ENCODE measurements at places on chromosomes 7 and 10.

DNA sequence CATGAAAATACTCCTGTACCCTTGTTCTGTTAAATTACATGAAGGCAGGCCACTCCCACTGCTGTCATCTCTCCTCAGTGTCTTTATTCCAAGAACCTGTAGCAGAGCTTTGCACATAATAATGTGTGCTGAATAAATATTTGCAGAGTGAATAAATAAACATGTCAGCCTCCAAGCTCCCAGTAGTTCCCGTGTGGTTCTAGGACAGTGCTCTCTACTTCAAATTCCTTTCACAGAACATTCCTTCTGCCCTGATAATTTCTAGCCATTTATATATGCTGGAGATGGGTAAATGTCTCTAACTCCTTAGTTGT lies 20.3 kb upstream of the HYAL4 start:
- no peak for ATAC-seq

- ATAC-seq = no peak
These were observed 17.2 kb upstream of the MXI1 start for GRCh38 chr10:110190170-110190569.

DNA sequence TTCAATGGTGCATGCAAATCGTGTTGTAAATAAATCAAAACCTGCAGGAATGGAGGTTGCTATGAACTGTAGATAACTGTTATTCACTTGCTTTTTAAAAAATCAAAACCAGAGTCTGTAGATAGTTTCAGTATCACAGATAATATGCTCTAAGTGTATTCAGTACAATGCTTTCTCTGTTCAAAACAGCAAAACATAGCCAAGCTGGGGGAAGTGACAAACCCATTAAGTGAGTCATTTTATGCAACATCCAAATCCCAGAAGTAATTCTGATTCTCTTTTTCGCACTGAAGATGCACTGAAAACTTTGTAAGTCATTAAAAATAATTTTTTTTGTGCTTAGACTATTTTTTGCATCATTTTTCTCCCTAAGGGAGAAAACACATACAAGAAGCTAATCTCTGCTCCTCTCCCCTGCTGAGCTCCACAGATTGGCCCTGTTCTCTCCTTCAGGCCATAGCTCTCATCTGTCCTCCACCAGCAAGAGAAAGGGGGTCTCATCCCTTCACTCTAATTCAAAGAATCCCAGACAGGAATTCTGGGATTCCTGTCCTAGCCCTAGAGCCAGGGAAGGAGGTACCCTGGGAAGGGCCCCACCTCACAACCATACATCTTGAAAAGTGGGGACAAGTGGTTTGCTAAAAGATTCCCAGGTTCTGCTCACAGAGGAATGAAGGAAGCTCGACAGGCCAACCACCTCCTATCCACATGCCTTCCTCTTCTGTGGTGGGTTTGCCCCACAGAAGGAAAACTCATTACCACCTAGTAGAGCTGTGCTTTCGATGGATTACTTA lies 4.9 kb downstream of the PRTFDC1 start:
- peak; percentile 68 for ATAC-seq

- ATAC-seq = no peak
These were observed 109.6 kb downstream of the ACTR3B start for GRCh38 chr7:152869041-152869676.

DNA sequence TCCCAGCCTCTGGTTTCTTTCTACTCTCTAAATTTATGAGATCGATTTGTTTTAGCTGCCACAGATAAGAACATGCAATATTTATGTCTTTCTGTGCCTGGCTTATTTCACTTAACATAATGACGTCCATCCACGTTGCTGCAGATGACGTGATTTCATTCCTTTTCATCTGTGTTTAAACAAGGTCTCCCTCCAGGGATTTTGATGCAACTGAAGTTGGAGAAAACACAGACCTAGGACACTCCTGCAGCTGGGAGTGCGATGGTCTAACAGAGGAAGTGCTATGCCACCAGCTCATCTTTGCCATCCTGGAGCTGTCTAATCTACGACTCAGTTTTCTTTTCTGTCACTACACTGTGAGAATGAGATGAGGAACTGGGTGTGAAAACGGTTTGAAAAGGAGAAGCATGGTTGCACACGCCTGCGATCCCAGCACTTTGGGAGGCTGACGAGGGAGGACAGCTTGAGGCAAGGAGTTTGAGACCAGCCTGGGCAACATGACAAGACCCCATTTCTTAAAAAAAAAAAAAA lies 1.5 kb upstream of the KCTD7 start:
- no peak for ATAC-seq

GRCh38 chr7:155860461-155860839 lies 48.2 kb upstream of the SHH start:
- ATAC-seq = no peak

GRCh38 chr7:152312316-152312715 lies 123.5 kb downstream of the KMT2C start:
- no peak for ATAC-seq

- peak; percentile 74 for ATAC-seq
These were observed 130.1 kb downstream of the RGS10 start for GRCh38 chr10:119412244-119413092.

DNA sequence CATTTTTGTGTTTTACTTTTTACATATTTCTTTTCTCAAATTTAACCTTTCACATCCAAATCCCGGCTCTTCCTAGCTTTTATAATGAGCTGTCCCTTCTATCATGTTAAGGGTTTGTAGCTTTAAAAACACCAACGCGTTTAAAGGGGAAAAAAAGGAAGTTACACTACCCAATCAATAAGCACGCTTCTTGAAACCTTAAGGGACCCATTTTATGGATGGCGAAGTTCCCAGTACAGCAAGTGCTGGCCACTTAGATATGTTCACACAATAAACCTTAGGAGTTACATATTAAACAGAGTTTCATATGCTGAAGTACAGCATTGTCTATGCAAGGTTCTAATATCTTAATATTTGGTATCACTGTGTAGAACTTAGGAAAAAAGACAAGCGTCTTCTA lies 1.8 kb downstream of the GNG11 start:
- ATAC-seq = no peak

GRCh38 chr7:108286290-108286904 lies 156.2 kb upstream of the LAMB4 start:
- ATAC-seq = no peak

DNA sequence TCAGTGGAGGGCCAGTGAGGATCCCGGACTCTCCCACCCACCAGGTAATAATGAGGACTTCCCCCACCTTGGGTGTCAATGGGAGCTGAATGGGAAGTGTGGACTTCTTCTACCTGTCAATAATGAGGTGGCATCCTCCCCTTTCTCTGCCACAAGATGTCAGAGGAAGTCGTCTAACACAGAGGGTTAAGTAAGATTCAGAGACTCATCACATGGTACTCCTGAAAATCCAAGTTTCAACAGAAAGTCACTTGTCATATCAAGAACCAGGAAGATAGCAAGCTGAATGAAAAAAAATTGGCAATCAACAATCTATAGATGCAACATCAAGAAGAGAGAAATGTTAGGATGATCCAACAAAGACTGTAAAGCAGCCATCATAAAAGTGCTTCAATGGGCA lies 150.9 kb upstream of the SVIL start:
- no peak for ATAC-seq

GRCh38 chr7:2460641-2461040 lies 15.6 kb downstream of the GRIFIN start:
- ATAC-seq = peak; percentile 24

DNA sequence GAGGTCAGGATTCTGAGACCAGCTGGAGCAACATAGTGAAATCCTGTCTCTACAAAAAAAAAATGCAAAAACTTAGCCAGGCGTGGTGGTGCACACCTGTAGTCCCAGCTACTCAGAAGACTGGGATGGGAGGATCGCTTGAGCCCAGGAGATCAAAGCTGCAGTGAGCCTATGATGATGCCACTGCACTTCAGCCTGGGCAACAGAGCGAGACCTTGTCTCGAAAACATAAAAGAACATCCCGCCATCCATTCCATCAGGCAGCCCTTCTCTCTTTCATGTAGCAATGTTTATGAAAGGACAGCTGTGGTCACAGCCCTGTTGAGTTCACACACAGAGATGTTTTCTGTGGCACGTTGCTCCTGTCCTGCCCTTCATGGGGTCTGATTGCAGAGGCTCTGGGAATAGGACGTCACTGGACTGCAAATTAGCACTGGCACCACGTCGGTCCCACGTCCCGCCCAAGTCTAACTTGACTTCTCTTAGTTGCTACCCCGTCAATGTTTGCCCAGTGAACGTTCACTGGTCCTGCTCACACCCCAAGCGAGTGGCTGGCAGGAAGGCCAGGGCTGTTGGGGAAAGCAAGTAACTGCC lies 64.5 kb upstream of the MYL10 start:
- no peak for ATAC-seq

DNA sequence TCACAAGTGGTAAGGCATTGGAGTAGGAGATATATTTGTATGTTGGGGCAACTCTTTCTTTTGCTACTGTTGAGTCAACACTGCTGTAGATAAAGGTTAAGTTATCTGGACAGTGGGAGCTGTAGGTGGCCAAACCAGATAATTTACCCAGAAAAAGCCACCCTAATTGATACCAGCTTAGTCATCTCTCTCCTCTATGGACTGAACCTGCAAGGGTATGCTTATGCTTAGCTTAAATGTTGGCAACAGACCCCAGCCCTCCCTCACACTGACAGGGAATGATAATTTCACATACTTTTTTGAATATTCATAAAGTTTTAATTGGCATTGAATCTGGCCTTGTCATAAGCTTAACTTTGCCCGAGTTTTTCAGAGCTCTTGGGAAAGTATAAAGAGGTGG lies 66.3 kb downstream of the CREB5 start:
- ATAC-seq = no peak

DNA sequence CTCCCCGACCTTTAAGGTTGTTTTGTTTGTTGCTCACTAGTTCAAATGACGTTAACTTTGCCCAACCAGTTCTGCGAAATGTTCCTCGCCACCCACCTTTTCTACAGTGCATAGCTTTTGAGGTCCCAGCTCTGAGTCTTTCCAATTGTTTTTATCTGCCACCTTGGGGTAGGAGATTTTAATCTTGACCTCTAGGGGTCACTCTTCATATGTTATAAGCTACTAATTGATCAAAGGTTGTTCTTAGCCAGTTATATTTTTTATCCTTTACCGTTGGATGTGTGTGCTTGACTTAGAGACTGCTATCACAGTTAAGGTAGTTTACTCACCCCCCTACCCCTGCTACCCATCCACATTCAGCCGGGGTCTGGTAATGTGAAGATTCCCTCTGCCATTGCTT lies 372.4 kb downstream of the SUGCT start:
- ATAC-seq = no peak

- ATAC-seq = peak; percentile 52
These were observed 73.0 kb downstream of the ADCY1 start for GRCh38 chr7:45646996-45647825.

- peak; percentile 10 for ATAC-seq
These were observed 57.4 kb upstream of the SVIL start for GRCh38 chr10:29692121-29692539.

DNA sequence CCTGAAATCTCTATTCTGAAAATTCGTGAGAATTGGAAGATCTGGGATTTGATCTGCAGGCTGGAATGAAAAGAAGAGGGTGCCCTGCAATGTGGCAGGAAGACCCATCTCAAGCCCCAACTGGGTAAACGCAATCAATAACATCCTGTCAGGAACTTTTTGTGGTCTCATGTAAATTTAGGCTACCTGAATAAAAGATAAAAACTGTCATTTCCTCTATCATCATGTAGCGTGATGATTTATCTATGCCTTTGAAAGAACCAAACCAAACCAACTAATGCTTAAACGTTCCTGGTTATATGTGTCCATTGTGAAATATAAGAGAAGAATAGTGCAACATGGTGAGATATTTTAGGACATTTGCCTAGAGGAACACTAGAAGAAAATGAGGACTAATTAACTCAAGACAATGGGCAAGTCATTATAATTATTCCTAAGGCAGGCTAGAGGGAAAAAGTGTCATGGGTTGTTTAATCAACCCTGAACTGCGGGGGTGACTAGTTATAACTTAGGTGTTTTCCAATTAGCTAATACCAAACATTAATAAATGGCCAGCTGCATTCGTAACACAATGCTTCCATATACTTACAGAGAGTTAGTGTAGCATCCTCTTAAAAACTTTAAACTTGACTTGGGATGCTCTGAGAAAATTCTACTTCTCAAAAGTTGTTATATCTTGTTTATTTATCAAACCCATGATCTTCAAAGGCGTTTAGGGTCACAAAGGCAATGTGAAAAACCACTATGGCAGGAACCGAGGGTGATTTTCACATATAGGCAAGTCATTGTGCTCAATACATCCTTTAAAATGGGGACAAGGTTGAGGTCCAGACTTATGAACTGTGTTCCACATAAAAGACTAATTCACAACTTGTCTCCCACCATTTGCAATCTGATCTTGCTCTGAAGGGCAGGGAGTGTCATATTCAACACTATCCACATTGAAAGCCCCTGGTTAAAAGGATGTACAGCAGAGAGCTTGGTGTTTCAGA lies 48.6 kb upstream of the ADO start:
- no peak for ATAC-seq

GRCh38 chr7:127382301-127383085 lies 10.0 kb downstream of the ZNF800 start:
- no peak for ATAC-seq

- peak; percentile 49 for ATAC-seq
These were observed 115.4 kb downstream of the ARID5B start for GRCh38 chr10:62016623-62017490.

GRCh38 chr10:44233561-44234482 lies 151.1 kb downstream of the CXCL12 start:
- no peak for ATAC-seq

- ATAC-seq = peak; percentile 1
These were observed 17.2 kb downstream of the AP5Z1 start for GRCh38 chr7:4792537-4793126.

DNA sequence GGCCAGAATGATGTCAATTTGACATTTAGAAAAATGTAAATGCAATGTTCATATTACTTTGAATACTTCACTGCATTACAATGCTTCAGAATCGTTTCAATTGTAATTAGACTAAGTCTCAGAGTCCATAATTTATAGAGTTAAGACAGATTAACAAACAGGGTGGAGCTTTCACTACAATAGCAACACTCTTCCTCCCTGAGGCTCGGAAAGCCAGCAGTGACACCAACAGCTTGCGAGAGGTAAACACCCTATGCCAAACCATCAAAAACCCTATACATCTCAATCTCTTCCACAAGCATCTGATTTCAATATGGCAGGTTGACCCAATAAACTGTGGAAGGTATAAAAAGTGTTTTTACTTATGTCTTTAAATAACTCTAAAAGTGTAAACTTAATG lies 72.2 kb downstream of the DOCK4 start:
- no peak for ATAC-seq

GRCh38 chr7:128791972-128792327 lies 182 bp downstream of the CCDC136 start:
- ATAC-seq = peak; percentile 60

- no peak for ATAC-seq
These were observed 48.9 kb upstream of the DUSP5 start for GRCh38 chr10:110448682-110449418.

Data from SK-N-SH treated with all-trans-retinoic acid at 6 μM for 48 hours (cell line).